ENCODE measurements at places on chromosomes 1 and 21. TPM values are rescaled to one million over a fixed set of nuclear protein-coding genes. Genes with fewer than 3 reads are reported as not detected.

GRCh38 chr1:177830531-177831135 is 139.2 kb downstream of the SEC16B start:
- no peaks in the 10 kb centered on the region for H3K27me3 ChIP-seq
- H3K36me3 ChIP-seq = no peaks in the 10 kb centered on the region
- no peak for DNase-seq
- H3K4me3 ChIP-seq = no peak overlapping the region
- no peaks in the 10 kb centered on the region for H3K4me1 ChIP-seq

DNA sequence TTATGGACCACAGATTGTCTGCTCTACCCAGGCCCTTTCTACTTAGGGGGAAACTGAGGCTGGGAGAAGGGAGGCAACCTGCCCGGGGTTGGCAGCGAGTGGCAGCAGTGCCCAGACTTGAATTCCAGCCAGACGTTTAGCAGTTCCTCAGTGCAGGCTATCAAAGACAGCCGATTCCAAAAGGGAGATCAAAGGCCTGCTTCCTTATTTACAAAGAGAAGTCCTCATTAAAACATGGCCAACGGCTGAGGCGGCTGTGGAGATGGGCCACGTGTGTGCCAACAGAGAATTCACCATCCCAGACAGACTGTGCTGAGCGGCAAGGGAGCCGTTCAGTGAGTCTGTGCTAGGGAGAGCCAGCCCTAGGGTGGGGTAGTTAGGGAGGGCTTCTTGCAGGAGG is 27.7 kb downstream of the C1QB start:
- no peaks in the 10 kb centered on the region for H3K4me1 ChIP-seq
- H3K27me3 ChIP-seq = peaks cover 22% of the 10 kb centered on the region
- no peak for DNase-seq

SPRR2E gene
- not detected for total RNA-seq

DNA sequence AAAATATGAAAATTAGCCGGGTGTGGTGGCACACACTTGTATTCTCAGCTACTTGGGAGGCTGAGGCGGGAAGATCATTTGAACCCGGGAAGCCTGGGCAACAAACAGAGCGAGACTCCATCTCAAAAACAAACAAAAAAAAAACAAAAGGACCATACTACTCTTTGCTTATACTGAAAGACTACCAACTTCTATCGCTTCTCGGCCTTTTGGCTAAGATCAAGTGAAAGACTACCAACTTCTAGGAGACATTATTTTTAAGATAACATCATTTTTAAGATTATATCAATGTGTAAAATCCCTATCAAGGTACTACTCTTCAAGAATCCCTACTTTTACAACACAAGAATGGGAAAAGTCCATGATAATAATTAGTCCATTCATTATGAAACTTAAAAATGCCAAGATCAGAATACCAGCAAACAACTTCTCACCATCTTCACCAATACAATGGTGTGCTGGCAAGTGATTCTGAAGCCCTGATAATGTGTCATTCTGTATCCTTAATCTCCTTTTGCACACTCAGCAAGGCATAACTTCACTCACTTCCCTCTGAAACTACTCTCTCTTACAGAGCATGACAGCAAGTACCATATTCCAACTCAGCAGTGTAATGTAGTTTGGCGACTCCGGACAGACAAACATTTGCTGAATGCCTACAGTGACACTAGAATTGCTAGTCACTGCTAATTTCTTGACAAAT is 1.7 kb downstream of the PTP4A2 start:
- no peaks in the 10 kb centered on the region for H3K27me3 ChIP-seq
- H3K4me3 ChIP-seq = peak overlapping the region; percentile 59
- no peak for DNase-seq

DNA sequence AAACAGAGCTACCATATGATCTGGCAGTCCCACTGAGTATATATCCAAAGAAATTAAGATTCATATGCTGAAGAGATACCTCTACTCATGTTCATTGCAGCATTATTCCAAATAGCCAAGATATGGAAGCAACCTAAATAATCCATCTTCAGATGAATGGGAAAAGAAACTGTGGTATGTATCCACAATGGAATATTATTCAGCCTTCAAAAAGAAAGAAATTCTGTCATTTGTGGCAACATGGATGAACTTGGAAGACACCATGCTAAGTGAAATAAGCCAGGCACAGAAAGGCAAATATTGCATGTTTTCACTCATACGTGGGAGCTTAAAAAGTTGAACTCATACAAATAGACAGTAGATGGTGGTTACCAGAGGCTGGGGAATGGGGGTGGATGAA is 47.8 kb downstream of the UBE4B start:
- DNase-seq = no peak
- H3K4me1 ChIP-seq = peaks cover 9% of the 10 kb centered on the region
- H3K36me3 ChIP-seq = 0 out of 2 replicates have a peak, but pooled peaks cover 7% of the 10 kb centered on the region
- no peak overlapping the region for H3K4me3 ChIP-seq

GRCh38 chr1:1826356-1827088 is 48.3 kb upstream of the NADK start:
- peaks cover 26% of the 10 kb centered on the region for H3K4me1 ChIP-seq
- peaks cover 61% of the 10 kb centered on the region for H3K36me3 ChIP-seq
- H3K27me3 ChIP-seq = no peaks in the 10 kb centered on the region

CNKSR1 gene
- 2.6 TPM for total RNA-seq

NDUFS5 gene
- 701 TPM for total RNA-seq
